RWPE2 (cell line): ENCODE measurements at places on chromosomes 16 and 17.

GRCh38 chr17:68591583-68591982 is 9.6 kb downstream of the FAM20A start:
- DNase-seq: no peak

DNA sequence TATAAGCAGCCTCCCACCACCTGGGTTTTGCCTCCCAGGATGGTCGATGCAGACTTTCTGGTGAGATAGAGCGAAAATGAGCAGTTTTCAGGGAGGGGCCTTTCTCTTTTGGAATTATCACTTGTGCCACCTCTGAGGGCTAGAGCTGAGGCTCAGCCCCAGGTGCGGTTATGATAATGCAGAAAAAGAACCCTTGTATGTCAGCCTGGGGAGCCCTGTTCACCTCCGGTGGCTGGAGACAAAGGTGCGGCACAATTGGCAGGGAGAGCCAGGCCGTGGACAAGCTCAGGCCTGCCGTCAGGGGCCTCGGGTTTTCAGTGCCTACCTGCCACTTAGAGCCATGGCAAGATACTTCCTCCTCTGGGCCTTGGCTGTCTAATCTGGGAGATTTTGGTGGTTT is 4.4 kb downstream of the SCPEP1 start:
- DNase-seq: no peak

- DNase-seq: no peak
Measured at GRCh38 chr16:86533767-86534351, 21.2 kb downstream of the MTHFSD start.

- no peak for DNase-seq
Measured at GRCh38 chr17:79204261-79204660, 129.6 kb downstream of the ENGASE start.

- DNase-seq: no peak
Measured at GRCh38 chr17:8382880-8383142, 182 bp downstream of the RPL26 start.

DNA sequence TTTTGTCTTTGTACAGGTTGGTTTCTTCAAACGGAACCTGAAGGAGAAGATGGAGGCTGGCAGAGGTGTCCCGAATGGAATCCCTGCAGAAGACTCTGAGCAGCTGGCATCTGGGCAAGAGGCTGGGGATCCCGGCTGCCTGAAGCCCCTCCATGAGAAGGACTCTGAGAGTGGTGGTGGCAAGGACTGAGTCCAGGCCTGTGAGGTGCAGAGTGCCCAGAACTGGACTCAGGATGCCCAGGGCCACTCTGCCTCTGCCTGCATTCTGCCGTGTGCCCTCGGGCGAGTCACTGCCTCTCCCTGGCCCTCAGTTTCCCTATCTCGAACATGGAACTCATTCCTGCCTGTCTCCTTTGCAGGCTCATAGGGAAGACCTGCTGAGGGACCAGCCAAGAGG is 4.9 kb downstream of the ZNF768 start:
- DNase-seq: no peak

DNA sequence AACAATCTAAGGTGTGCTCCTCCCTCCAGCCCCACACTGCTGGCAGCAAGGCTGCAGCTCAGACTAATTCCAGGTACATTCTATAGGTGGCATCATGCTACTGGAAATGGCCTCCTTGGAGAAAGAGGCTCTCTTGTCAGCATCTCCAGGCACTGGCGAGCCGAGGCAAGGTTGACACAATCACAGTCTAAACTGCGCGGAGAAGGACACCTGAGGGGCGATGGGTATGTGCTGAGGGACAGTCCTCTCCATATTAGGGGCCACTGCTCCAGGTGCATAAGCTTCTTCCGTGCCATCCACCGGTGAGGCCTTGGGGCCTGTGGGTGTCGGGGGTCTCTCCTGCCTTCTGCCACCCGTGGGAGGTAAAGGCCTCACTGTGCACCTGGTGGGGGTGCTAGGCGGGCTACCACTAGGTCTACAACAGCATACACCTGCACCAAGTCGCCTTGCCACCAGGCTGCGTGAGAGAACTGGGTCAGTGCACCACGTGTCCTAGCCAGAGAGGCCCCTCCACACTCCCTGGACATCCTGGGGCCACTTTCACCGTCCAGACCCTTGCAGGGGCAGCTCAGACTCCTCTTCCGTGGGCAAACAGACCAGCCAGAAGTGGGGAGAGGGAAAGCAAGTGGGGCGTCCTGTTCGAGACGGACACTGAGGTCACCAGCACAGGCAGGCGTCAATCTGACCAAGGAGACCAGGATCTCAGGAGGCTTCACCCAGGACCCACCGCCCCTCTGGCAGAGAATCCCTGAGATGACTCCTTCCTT is 12.1 kb upstream of the CBX8 start:
- DNase-seq: no peak

DNA sequence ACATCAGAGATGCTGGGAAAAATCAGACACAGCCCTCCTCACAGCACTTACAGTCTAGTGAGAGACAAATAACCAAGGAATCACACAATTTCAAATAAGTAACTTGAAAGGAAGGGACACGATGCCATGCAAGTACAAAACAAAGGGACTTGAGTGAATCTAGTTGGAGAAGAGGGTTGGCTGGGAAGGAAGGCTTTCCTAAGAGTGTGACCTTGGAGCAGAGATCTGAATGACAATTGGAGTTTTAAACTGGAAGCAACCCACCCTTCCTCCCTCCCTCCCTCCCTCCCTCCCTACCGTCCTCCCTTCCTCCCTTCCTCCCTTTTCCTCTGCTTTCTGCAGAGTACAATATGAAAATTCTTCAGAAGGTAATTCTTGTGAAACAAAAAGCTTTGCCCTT is 31.1 kb downstream of the ADAMTS18 start:
- DNase-seq: no peak

- peak; percentile 79 for DNase-seq
Measured at GRCh38 chr17:59513934-59514841, 51.2 kb upstream of the DHX40 start.

DNA sequence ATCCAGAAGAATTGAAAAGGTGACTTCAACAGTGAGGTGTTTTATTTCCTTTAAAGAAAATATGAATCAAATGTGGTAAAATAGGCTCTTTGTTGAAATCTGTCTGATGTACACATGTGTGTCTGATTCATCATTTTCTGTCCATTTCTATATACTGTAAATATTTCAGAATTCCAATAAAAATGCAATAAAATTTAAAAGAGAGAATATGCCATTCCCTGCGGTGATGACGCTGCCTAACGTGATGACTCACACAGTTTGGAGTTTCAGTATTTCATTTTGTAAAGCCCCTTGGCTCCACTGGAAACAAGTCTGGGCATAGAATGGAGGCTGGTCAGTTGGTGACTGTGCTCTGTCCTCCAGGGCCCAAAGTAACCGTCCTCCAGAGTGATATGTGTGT is 482.5 kb upstream of the CDH5 start:
- peak; percentile 81 for DNase-seq

DNA sequence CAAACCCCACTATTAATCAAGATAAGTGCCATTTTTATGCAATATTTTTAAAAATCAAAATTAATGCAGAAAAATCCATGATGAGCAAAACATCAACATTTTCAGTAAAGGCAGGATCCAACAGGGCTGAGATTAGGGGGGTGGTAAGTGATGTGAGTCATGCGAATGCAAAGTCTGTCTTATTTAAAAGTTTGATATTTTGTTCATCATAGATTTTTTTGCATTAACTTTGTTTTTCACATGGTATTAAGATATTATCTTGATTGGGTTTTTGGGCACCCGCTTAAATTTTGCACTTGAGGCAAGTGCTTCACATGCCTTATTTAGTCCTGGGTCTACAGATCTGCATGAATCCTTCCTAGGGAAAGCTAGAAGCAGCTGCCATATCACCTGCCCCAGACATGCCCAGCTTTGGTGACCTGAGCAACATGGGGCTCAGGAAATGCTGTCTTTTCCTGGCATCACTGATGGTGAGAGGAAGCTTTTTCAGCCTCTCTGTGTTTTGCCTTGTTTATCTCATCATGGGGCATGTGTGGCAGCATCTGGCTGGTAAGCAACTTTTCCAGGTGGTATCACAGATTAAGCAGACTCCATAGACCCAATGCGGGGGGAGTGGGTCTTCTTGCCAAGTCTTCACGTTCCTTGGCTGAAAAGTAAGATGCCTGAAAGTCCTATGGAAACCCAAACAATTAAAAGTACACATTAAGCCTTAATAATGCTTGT is 57.6 kb upstream of the NFAT5 start:
- no peak for DNase-seq

- no peak for DNase-seq
Measured at GRCh38 chr17:64180089-64181073, 50.4 kb upstream of the ERN1 start.

- DNase-seq: no peak
Measured at GRCh38 chr17:57563958-57564357, 181.1 kb downstream of the CCDC182 start.

DNA sequence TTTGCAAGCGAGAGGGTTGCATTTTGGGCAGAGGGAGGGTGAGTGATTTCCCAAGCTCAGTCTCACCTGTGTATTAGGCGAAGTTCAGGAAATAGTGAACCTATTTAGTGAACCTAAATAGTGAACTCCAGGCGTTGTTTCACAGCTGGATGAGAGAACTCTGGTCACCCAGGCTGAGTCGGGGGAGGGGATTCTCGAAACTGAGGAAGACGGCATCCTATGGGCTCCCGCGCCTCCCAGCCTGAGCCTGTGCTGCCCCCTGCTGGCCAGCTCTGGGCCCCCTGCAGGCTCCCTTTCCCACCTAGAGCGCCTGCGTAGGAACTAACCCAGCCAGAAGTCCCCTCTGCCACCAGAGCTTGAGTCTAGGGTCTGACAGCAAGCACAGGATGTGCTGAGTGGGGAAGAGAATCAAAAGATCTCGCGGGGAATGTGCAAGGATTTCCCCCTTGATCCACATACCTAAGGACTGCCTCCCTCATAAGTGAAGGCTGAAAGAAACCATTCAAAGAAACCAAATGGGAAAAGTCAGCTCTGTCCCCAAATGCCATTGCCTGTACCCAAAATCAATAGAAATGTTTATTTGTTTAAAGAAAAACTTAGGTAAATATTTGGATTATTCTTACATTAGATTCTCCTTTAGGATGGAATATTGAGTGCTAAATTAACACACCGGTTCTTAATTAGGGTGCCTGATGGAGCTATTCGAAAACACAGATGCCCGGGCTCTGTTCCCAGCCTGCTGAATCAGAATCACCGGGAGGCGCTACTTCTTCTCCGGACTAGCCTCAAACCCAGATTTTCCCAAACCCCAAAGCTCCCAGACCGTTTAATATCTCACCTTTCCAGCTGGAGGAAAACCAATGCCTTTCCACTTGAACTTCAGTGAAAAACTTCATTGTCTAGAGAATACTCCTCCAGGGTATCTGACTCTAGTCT is 14.8 kb upstream of the MARVELD3 start:
- DNase-seq: no peak

- no peak for DNase-seq
Measured at GRCh38 chr16:67304020-67304419, 22.5 kb downstream of the KCTD19 start.

DNA sequence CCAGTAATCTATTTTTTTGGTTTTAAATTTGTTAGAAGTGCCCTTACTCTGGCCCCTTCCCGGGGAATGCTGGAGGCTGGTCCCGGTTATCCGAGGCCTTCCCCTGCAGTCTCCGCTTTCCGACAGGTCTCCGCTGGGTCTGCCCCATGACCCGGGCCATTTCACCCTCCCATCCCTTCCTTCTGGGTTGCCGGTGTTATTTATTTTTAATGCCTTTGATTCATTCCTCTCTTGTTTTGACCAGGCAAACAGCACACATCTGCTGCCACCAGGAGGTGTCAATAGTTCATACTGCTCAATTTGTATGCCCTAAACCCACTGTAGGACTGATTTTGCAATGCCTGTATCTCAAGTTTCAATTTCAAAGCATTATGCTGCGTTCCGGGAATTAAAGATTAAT is 113.2 kb upstream of the IRX5 start:
- no peak for DNase-seq

DNA sequence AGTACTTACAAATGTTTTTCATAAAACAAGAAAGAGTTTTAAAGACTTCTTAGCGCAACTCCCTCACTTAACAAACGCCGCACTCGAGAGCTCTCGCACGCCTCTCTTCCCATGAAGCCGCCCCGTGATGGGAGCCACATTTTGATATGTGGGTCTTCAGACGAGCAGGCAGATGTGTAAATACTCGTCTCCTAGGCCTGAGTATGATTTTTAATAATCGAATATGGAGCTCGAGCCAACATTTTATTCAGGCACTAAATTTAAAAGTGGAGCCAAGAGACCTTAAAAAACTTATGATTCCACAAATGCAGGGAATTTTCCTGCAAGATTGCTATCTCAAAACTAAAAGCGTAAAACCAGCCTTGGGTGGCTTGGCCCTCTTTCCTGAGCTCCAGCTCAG is 55.4 kb downstream of the IRX6 start:
- no peak for DNase-seq

GRCh38 chr17:72345536-72345935 is 224.7 kb downstream of the SOX9 start:
- DNase-seq: no peak

DNA sequence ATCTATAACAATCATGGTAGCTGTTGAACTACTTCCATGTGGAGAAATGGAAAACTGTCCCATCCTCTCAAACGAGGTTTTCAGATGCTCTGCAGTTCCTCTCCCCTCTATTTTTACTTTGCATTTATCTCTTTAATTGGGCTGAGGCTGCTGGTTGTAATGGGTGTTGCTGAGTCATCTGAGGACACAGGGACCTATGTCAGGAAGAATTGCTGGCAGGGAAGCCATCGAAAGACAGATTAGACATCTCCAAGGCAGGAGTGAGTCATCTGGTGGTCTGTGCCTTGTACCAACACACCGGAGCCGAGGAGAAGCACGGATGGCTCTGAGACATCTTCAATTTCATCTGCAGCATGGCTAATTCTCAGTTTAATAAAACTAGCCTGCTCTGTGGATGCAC is 394.5 kb downstream of the GRIN2A start:
- no peak for DNase-seq

DNA sequence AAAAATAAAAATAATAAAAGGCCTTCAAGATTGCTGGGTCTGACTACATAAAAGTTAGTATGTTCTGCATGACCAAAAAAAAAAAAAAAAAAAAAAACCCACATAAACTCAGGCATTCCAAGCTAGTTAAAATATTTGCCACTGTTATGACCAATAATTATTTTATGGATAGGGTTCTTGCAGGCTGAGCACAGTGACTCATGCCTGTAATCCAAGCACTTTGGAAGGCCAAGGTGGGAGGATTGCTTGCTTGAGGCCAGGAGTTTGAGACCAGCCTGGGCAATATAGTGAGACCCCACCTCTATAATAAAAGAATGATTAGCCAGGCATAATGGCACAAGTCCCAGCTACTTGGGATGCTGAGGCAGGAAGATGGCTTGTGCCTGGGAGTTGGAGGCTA is 8.1 kb downstream of the SCNN1B start:
- DNase-seq: no peak

DNA sequence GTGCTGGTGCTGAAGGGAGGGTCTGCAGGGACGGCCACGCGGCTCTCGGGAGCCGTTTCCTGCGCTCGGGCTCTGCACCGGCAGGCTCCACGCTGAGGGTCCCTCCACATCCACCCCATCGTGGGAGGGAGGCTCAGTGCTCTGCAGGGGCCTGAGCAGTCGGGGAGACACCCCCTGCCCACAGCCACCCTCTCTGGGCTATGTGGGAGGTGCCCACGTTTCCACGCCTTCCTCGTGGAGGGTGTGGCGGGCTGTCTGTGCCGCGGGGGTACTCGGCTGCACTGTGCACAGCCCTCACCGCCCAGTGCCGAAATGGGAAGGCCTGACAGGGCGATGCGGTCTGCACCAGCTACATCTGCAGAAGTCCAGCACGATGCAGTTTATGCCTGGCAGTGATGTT is 25.5 kb upstream of the ZNF750 start:
- no peak for DNase-seq
